ENCODE measurements at places on chromosomes 6 and 20.

DNA sequence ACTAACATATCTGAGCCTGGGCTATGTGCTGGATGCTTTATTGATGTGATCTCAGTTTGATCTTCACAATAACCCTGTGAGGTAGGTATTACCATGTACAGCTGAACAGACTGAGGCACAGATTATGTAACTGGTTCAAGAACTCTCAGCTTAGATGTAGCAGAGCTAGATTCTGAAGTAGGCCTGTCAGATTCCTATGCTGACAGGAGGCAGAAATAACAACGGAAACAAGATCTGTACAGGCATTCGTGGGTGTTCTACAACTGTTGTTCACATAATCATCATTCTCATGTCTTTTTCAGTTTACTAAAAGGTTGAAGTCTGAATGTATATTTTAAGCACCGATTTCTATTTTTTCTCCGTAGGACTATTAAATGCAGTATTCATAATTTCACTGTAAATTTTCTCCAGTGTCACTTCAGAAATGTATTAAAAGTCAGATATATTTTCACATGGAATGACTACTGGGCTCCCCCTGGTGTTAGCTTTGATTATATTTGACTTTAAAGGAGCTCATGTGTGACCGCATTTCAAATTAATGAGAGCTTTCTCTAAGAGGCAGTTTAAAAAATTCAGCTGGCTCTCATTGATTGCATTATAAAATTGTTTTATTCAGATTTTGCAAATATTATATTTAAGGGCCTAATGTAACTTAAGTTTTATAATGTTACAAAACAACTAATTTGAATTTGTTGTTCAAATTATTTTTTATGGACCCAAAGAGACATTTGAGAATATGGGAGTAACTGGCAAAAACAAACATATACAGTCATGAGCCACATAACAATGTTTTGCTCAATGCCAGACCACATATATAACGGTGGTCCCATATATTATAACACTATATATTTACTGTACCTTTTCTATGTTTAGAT, 36.4 kb upstream of the SLC17A4 start:
- DNase-seq, result no peak

GRCh38 chr6:147900247-147900830, 391.8 kb downstream of the SAMD5 start:
- DNase-seq, result no peak

DNA sequence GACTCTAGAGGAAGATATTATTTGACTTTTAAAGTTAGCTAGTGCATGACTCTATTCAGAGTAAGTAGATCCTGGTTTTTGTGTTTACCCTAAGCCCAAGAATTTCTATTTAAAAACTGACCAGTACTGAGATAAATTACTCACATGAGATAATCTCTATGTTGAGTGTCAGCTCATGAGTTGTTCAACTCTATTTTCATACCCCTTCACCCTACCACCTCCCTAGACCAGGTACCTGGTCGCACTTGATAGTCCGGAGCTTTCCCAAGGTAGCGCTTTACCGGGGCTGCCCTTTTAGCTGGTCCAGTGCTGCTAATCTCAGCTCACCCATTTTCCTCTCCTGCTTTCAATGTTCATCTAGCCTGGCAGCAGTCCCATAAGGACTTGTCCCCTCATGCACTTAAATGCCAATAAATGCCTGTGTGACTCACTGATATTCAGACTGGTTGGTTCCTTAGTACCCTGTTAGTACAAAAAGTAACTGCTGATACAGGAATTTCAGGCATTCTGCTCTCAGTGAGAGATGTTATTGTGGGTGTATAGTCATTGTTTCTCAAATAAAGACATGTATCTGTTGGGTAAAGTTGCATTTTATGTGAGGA, 503.9 kb downstream of the ADGRB3 start:
- DNase-seq, result no peak

DNA sequence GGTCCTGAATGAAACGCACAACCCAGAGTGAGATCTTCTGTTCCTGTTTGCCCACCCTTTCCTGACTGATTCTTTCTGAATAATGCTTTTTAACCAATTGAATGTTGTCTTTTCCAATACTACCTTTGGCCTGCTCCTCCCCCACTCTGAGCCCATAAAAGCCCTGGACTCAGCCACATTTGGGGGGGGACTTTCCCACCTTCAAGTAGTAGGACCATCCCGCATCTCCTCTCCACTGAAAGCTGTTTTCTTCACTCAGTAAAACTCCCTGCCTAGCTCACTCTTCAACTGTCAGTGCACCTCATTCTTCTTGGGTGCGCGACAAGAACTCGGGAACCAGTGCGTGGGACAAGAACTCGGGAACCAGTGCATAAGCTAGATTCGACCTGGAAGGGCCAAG, 77.9 kb downstream of the EPB41L2 start:
- DNase-seq, result no peak

DNA sequence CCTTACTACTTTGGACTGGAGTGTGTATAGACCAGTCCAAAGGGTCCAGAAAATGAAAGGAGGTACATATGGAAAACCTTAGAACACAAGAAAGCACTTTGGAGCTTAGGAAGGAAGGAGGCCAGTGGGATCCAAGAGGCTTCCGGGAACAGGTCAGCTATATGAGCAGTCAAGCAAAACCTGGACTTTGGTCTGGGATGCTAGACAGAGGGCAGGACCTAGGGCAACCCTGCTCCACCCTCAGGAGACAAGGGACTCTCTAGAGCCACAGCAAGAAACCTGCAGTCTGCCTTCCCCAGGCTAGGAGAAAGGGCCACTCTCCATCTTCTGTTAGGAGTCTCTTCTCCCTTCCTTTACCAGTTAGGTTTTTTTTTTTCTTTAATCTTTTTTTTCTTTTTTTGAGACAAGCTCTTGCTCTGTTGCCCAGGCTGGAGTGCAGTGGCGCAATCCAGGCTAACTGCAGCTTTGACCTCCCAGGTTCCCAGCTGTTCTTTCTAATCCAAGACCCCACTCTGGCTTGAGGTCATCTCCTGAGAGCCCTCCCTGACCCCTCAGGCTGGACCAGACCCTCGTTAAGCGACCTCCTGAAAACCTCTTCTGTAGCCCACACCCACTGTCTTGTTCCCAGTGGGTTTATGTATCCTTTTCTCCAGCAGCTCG, 4.6 kb downstream of the KCNK5 start:
- no peak for DNase-seq

DNA sequence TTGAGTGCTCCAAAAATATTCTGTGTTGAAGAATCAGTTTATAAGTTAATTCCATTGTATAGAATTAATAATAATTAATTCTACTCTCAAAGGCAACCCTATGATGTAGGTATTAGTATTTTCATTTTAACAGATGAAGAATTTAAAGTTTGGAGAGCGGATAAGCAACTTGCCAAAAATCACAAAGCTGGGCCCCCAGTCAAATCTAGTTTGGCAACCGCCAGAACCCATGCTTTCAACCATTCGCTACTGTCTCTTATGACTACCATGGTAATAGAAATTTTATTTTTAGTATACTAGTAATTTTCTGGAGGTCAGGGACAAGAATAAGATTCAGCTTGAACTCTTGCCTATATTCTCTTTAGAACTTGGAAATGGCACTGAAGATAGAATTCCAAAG, 229.8 kb downstream of the IBTK start:
- DNase-seq, result no peak

- no peak for DNase-seq
Measured at GRCh38 chr6:170108890-170109587, 181.8 kb downstream of the DLL1 start.

DNA sequence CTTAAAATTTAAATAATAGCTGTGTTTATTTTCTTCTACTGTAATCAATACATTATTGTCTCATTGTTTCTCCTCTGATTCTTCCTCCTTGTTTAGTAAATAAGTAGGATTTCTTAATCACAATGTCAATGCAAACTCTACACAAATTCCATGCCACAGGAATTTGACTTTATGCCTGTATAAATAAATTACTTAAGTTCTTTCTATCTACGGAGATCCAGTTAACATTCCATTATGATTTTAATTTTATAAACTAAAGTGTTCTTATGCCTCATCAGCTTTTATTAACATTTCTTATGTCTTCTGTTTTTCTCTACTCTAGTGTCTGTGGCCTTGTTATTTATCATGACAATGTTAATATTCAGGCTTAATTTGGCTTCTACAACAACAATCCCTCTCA, 1169.2 kb downstream of the GRIK2 start:
- no peak for DNase-seq
